Spinal cord (tissue), 10 donors: ENCODE measurements at places on chromosomes 12 and 14.

GRCh38 chr12:122921917-122922316 lies 26.0 kb upstream of the VPS37B start:
- DNase-seq, result no peak

GRCh38 chr12:105419606-105420005 lies 89.1 kb downstream of the C12orf75 start:
- no peak for DNase-seq

DNA sequence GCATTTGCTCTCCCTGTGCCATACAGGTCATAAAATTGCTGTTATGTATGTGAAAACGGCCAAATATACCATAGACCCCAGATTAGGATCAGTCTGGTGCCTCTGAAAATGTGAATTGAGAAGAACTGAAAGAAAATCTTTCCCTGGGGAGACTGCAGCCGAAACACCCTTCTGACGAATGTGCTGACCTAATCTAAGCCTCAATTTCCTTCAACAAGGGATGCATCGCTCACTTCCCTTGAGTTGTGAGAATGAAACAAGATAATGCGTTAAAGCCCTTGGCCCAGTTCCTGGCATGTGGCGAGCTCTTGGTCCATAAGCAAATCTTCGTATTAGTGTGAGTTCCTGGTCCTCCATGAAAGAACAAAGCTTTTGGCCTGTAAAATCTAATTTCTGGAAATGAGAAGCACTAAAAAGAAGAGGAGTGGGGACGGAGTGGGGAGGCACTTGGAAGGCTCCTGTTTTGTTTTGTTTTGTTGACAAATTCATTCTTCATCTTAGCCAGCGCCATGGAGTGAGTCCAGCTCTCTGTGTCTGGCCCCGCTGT lies 49.5 kb upstream of the RTRAF start:
- no peak for DNase-seq

GRCh38 chr12:10247436-10248058 lies 34.9 kb downstream of the GABARAPL1 start:
- no peak for DNase-seq

DNA sequence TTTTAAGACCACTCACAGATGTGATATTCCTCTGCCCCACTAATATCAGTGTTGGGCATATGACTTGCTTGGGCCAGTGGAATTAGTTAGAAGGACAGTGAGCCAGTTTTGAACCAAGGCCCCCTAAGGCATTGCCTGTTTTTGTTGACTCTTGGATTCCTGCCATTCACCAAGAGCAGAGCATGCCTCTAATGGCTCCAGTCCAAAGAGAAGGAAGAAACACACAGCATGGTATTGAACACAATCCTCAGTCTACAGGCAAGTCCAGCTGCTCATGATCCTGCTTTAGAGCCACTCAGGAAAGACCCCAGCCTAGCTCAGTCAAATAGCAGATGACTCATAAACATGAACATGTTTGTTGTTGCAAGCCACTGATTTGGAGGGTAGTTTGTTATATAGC lies 1201.5 kb downstream of the BCL11B start:
- no peak for DNase-seq
